ENCODE measurements at places on chromosomes 6 and 20. TPM values are rescaled to one million over a fixed set of nuclear protein-coding genes. Genes with fewer than 3 reads are reported as not detected.

Gene CARMIL1
- total RNA-seq: 23.6 TPM

Gene TFAP2A
- total RNA-seq: 25.2 TPM

Gene SLC22A7
- total RNA-seq: not detected

Gene NRSN1
- total RNA-seq: not detected

Gene ACTL10
- 3.4 TPM for total RNA-seq

Gene RSPO4
- total RNA-seq: not detected

Gene PARD6B
- total RNA-seq: 30.6 TPM

Gene TSHZ2
- total RNA-seq: 59.6 TPM

Gene POU3F2
- total RNA-seq: not detected

Gene OR2H2
- total RNA-seq: not detected

DNA sequence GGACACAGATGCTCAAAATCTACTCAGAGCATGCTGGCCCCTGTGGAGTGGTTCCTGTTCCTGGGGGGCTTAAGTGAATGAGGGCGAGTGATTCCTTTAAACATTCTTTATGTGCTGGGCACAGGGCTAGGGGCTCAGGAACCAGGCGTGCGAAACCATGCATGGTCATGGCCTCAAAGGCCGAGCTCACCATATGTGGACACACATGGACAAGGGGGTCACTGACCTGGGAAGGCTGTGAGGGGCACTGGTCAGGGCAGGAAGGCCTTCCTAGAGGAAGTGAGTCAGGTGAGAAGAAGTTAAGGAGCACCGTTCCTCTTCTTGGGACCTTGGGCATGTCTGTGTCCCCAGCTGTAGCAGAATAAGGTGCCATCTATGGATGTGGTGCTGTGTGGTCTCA lies 74.6 kb upstream of the BHLHE23 start:
- H3K4me3 ChIP-seq: no peak overlapping the region
- peaks cover 4% of the 10 kb centered on the region for H3K27me3 ChIP-seq
- DNase-seq: no peak
- no peaks in the 10 kb centered on the region for H3K36me3 ChIP-seq

DNA sequence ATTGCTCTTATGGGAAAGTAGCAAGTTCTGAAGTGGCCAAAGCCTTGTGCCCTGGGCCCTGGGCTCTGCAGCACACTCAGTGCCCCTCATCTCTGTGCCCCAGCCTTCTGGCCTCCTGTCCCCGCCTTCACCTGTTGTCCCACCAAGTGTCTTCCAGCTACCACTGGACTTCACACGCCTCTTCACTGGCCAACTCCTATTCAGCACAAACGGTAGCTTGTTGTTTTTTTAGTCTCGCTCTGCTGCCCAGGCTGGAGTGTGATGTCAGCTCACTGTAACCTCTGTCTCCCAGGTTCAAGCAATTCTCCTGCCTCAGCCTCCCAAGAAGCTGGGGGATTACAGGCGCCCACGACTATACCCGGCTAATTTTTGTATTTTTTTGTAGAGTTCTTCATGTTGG lies 4.8 kb downstream of the CCHCR1 start:
- H3K4me3 ChIP-seq: no peak overlapping the region
- no peak for DNase-seq
- H3K27ac ChIP-seq: no peak overlapping the region
- no peaks in the 10 kb centered on the region for H3K27me3 ChIP-seq
- no peaks in the 10 kb centered on the region for H3K36me3 ChIP-seq

GRCh38 chr6:151091571-151091970 lies 148.2 kb upstream of the AKAP12 start:
- no peak for DNase-seq
- H3K27ac ChIP-seq: no peak overlapping the region

GRCh38 chr6:51856508-51856907 lies 230.9 kb downstream of the PKHD1 start:
- DNase-seq: no peak
- no peaks in the 10 kb centered on the region for H3K36me3 ChIP-seq
- no peaks in the 10 kb centered on the region for H3K27me3 ChIP-seq
- H3K4me3 ChIP-seq: no peak overlapping the region
- H3K4me1 ChIP-seq: no peaks in the 10 kb centered on the region

- no peaks in the 10 kb centered on the region for H3K27me3 ChIP-seq
- no peak overlapping the region for H3K4me3 ChIP-seq
- H3K36me3 ChIP-seq: no peaks in the 10 kb centered on the region
- no peak overlapping the region for H3K27ac ChIP-seq
Measured at GRCh38 chr6:47371139-47371869, 61.6 kb upstream of the TNFRSF21 start.

- H3K36me3 ChIP-seq: no peaks in the 10 kb centered on the region
- no peak overlapping the region for H3K4me3 ChIP-seq
- H3K27me3 ChIP-seq: no peaks in the 10 kb centered on the region
- no peak overlapping the region for H3K27ac ChIP-seq
Measured at GRCh38 chr6:39476151-39476550, 153.6 kb upstream of the KCNK16 start.

DNA sequence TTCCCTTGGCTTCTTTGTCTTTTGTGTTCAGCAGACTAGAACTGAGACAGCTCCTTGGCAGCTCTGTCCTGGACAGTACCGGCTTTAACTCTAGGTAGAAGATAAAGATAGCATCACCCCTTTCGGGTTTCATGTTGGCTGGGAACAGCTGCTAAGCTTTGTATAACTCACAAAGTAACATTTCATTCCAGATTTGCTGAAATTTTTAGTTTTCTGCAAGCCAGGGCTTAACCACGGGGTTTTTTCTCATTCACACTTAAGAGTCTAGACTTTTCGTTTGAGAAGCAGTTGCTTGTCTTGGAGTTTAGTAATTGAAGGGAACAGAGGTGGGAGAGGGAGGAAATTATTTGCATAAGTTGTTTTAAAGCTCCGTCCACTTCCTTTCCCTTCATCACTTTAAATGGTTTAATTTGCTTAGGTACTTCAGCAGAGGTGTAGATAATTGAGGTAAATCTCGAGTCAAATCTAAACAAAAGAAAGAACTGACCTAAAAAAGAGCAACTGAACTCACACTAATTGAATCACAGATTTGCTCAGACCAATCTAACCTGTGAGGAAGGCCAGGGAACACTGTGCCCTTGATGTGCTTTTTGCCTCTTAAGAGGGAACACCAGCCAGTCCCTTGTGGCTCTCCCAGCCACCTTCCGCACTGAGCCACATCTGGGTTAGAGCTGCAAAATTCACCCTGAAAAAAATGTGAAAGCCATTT lies 48.3 kb downstream of the RREB1 start:
- H3K4me1 ChIP-seq: peaks cover 3% of the 10 kb centered on the region
- peak overlapping the region; percentile 26 for H3K27ac ChIP-seq
- no peaks in the 10 kb centered on the region for H3K27me3 ChIP-seq

GRCh38 chr20:22490287-22491193 lies 93.8 kb downstream of the FOXA2 start:
- no peak overlapping the region for H3K4me3 ChIP-seq

- H3K36me3 ChIP-seq: no peaks in the 10 kb centered on the region
- DNase-seq: peak; percentile 49
- H3K27me3 ChIP-seq: no peaks in the 10 kb centered on the region
- H3K27ac ChIP-seq: no peak within 1 kb of the TSS
- peaks cover 3% of the 10 kb centered on the region for H3K4me1 ChIP-seq
Measured at GRCh38 chr6:35776364-35777215, at the start of gene CLPSL2. TSS of gene CLPSL2 (plus strand) at chr6:35776598. CDS start at chr6:35776619, 21 bp downstream.

DNA sequence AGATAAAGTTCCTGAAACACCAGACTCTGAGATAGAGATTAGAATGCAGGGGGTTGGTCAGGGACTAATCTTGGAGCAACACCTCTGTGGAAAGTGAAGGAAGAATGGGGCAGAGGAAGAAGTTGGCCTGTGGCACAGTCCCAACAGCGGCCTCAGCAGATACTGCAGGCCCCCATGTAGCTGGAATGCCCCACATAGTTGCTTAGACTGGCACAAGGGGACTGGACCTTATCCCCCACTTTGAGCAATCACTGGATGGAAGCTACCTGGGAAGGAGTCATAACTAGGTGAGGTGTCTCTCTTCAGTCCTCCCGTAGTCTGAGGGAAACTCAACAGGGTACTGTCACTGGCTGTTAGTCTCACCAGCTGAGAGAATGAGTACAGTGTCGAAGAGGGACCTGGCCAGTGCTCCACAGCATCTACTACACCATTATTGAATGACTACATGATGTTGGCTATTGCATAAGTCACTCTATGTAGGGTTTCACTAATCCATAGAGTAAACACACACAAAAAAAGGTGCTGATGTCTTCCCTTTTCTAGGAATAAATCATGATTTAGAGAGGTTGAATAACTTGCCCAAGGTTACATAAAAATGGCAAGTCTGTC lies 47.5 kb downstream of the ADGRG6 start:
- H3K4me3 ChIP-seq: no peak overlapping the region
- DNase-seq: no peak
- H3K4me1 ChIP-seq: no peaks in the 10 kb centered on the region
- no peaks in the 10 kb centered on the region for H3K36me3 ChIP-seq
- H3K27me3 ChIP-seq: no peaks in the 10 kb centered on the region

- no peaks in the 10 kb centered on the region for H3K4me1 ChIP-seq
- H3K27ac ChIP-seq: peak overlapping the region; percentile 78
- H3K4me3 ChIP-seq: no peak overlapping the region
- no peak for DNase-seq
- no peaks in the 10 kb centered on the region for H3K27me3 ChIP-seq
- H3K36me3 ChIP-seq: no peaks in the 10 kb centered on the region
Measured at GRCh38 chr6:136067731-136068341, 182.3 kb downstream of the MTFR2 start.

DNA sequence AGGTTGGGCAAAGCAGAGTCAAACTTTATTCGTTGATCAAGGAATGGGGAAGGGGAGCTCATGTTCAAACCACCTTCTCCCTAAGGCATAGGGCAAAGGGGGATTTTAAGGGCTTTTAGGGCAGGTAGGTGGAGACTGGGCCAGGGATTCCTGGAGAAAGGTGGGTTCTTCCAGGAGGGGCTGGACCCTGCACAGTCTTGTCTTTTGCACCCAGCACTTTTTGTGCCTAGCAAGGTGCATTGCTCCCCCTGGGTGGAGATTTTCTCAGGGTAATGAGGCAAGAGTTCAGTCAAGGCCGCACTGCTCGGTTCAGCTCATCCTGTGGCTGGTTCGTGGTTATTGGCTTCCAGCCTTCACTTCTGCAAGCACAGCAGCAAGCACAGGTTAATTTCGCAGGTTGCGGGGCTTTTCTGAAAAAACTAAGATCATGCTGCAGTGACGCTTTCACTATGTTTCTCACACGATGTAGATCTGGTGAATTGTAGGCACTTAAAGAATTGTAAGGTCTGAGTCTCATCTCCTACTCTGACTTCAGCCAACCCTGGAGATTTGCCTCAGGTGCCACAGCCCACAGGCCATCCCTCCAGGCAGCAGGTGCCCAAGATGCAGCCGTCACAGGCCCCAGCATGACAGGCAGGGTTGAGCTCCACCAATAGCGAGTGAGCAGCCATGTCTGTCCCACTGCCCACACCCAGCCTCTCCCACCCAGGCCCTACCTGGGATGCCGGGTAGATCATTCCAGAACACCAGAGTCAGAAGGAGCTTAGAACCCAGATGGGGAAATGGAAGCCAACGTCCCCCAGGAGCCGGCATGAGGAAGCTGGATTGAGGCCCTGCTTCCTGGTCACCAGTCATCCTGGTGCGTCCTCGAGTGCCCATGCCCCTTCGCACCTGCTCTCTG lies 37.1 kb downstream of the SUN5 start:
- H3K27me3 ChIP-seq: no peaks in the 10 kb centered on the region
- H3K4me1 ChIP-seq: no peaks in the 10 kb centered on the region
- H3K36me3 ChIP-seq: no peaks in the 10 kb centered on the region
- peak; percentile 14 for DNase-seq
- no peak overlapping the region for H3K4me3 ChIP-seq

DNA sequence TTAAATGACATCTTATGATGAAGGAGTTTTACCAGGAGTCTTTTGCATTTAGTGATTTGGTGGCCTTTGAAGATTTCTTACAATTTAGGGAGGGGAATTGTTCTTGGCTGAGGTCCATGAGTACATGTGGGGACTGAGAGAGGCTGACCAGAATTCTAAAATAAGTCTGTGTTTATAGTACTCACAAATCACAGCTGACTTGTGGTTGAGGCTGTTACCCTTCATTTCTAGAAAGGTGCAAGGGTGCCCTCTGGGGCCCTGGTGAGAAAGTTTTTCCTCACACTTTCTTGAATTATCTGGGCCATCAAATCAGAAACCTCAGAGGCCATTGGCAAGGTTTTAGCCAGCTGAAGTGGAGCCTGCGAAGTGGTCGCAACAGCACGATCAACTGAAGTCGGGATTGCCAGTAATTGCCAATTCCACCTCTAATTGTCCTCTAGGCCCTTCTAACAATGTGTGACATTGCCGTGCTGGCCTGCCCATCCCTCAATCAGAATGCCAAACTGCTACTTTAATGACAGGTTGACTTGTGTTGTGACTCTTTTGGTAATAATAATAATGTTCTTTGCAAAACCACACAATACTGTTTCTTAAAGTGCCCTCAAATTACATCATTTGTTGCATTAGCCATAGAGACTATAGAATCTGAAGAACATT lies 221.6 kb downstream of the OGFRL1 start:
- H3K4me1 ChIP-seq: no peaks in the 10 kb centered on the region
- H3K27ac ChIP-seq: no peak overlapping the region
- H3K27me3 ChIP-seq: no peaks in the 10 kb centered on the region
- H3K4me3 ChIP-seq: no peak overlapping the region
- peak; percentile 37 for DNase-seq
- H3K36me3 ChIP-seq: no peaks in the 10 kb centered on the region

- H3K4me1 ChIP-seq: no peaks in the 10 kb centered on the region
- H3K27ac ChIP-seq: no peak overlapping the region
- no peaks in the 10 kb centered on the region for H3K36me3 ChIP-seq
- no peaks in the 10 kb centered on the region for H3K27me3 ChIP-seq
- DNase-seq: no peak
Measured at GRCh38 chr6:43809417-43810305, 39.6 kb downstream of the VEGFA start.

DNA sequence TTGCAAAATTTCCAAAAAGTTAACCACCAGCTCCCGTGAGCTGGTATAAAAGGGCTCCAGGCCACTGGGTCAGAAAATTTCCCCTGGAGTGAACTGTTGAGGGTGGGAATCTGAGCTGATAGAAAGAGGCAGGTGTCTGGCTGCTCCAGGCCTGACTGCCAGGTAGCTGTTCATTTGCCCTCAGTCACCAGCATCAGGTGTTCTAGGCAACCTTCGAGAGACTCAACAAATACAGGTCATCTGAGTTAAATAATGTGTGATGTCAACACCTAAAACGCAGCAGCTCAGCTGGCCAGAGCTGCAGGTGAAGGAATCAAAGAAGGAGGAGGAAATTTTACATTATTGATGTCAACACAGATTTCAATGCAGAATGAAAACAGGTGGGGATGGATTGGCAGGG lies 46.7 kb downstream of the KCNK5 start:
- no peaks in the 10 kb centered on the region for H3K27me3 ChIP-seq
- no peaks in the 10 kb centered on the region for H3K36me3 ChIP-seq
- H3K27ac ChIP-seq: no peak overlapping the region

Measured in breast epithelium (tissue), 4 donors.